Colonic mucosa (tissue), 4 donors: ENCODE measurements at places on chromosomes 5 and 9. TPM values are rescaled to one million over a fixed set of nuclear protein-coding genes. Genes with fewer than 3 reads are reported as not detected.

The SLCO4C1 gene
- total RNA-seq: 1.4 TPM

DNA sequence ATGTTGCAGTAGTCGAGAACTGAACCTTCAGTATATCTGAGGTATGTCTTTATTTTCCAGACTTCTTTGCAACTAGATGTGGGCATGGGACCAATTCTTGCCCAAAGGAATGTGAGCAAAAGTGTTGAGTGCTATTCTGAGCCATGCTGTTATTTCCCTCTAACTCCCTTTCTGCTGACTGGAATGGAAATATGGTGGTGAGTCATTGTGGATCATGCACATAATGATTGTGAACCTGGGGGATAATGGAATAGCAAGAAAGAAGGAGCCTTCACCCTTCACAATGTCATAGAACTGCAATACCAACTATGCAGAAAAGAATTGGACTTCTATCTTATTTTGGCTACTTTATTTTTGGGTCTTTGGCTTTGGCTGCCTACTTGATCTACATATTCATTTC, 10.3 kb upstream of the DOCK2 start:
- no peak overlapping the region for H3K4me3 ChIP-seq
- H3K36me3 ChIP-seq: no peaks in the 10 kb centered on the region
- DNase-seq: no peak
- no peaks in the 10 kb centered on the region for H3K4me1 ChIP-seq

The NUTM2G gene
- total RNA-seq: not detected

DNA sequence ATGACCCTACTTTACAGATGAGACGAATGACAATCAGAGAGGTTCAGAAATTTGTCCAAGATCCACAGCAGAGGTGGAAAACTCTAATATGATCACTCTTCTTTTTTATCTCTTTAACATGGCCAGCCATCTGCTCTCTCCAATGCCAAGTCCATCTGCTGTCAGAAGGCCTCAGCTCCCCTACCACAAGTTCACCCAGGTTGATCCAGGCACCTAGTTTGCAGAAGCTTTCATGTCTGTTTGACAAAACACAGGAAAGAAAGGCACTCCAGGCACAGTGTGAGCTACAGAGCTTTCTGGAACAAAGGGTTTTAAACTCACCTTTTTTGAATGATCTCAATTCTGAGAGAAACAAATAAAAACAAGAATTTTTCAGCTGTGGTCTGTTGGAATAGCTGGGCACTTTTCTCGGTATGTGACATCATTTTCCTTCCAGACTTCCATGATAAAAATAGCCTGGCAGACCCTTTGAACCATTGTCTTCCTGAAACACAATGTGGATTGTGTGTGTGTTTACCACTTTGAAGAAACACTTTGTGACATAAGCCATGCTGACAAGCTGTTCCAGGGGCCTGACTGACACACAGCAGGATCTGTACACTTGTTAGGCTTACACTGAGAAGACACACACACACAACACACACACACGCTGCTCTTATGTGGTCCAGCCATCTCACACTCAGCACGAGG, 214.3 kb downstream of the AGTPBP1 start:
- no peaks in the 10 kb centered on the region for H3K36me3 ChIP-seq
- no peak overlapping the region for H3K27ac ChIP-seq
- no peak overlapping the region for H3K4me3 ChIP-seq
- no peak for DNase-seq
- H3K27me3 ChIP-seq: no peaks in the 10 kb centered on the region

The REEP2 gene
- total RNA-seq: 0.42 TPM

DNA sequence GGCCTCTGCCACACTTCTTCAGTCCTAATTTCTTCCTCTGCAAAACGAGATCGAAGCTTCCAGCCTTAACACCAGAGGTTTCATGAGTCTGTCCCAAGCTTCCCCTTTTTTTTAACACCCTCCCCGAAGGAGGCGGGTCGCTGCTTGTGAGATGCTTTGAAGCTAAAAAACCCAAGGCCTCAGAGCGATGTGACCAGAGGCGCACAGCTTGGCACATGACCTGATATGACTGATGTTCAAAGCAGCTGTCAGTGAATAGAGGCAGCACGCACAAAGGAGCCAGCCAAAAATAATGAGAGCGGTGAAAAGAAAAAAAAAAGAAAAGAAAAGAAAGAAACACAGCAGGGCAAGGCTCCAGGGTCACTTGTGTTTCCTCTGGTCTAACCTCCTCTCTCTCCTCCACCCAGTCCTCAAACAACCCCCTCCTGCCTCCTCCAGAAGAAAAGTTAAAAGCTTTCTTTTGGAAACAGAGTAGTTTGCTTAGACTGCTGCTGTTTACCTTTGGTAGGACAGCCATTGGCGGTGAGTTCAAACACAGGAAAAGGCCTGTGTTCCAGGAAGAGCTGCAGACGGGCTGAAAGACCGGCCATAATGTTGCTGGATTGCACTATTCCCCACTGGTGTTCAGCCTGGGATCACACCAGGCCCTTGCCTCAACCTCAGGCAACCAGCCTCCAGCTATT, 10.9 kb upstream of the ZNF366 start:
- no peak for DNase-seq
- H3K27ac ChIP-seq: no peak overlapping the region
- no peaks in the 10 kb centered on the region for H3K27me3 ChIP-seq
- H3K36me3 ChIP-seq: no peaks in the 10 kb centered on the region
- no peaks in the 10 kb centered on the region for H3K4me1 ChIP-seq

DNA sequence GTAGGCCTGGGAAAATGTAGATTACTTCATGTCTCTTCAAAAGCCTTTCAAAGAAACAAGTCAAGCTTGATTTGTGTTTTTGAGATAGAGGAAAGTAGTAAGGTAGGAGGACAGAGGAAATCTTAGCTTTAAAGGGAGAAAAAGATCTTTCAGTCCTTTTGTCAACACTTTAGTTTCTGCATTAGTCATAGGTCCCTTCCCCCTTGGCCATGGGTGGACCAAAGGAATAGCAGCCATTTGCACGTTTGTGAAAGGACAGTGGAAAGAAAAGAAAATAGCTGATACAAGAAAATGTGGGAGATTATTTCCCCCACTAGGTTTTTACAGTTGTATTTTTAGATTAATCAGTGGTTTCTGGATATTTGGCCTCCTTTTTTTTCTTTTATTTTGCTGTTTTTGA, 121.9 kb upstream of the GRHPR start:
- no peaks in the 10 kb centered on the region for H3K27me3 ChIP-seq
- no peak for DNase-seq
- no peaks in the 10 kb centered on the region for H3K4me1 ChIP-seq

DNA sequence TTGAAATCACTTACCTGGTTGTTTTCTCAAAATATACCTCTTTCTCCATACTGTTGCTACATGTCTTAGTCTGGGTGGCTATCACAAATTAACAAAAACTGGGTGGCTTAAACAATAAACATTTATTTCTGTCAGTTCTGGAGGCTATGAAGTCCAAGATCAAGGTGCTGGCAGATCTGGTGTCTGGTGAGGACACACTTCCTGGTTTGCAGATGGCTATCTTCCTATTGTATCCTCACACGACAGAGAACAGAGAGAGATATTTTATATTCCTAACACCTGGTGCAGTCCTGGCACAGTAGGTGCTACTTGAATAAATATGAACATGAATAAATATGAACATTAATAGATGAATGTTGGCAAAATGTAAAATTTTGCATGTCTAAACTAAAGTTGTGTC, 164.3 kb upstream of the ACOT12 start:
- no peak overlapping the region for H3K4me3 ChIP-seq
- no peaks in the 10 kb centered on the region for H3K36me3 ChIP-seq
- no peaks in the 10 kb centered on the region for H3K4me1 ChIP-seq
- DNase-seq: no peak

The SEPTIN8 gene
- total RNA-seq: 57.6 TPM

The SPAAR gene
- 2.6 TPM for total RNA-seq

GRCh38 chr9:133733421-133733795, 4.7 kb downstream of the SARDH start:
- H3K4me3 ChIP-seq: no peak overlapping the region
- no peaks in the 10 kb centered on the region for H3K27me3 ChIP-seq
- no peak overlapping the region for H3K27ac ChIP-seq

DNA sequence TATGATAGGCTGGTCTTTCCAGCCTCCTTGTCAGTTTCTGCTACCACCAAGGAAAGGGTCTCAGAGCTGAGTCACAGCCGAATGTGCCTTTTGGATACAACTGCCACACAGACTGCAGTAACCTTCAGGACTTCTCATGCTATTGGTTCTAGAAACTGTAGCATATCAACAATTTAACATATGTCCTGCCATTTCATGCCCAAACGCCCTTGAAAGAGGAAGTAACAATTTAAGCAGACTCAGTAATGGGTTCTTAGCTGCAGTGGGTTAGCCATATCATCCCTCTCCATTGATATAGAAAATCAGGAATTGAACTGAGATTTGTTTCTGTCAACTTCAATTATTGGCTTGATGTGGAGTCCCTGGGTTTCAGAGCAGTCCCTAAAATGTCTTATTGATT, 4.1 kb upstream of the CLK4 start:
- H3K4me1 ChIP-seq: no peaks in the 10 kb centered on the region
- H3K36me3 ChIP-seq: no peaks in the 10 kb centered on the region
- no peaks in the 10 kb centered on the region for H3K27me3 ChIP-seq
- no peak for DNase-seq
- H3K4me3 ChIP-seq: no peak overlapping the region

DNA sequence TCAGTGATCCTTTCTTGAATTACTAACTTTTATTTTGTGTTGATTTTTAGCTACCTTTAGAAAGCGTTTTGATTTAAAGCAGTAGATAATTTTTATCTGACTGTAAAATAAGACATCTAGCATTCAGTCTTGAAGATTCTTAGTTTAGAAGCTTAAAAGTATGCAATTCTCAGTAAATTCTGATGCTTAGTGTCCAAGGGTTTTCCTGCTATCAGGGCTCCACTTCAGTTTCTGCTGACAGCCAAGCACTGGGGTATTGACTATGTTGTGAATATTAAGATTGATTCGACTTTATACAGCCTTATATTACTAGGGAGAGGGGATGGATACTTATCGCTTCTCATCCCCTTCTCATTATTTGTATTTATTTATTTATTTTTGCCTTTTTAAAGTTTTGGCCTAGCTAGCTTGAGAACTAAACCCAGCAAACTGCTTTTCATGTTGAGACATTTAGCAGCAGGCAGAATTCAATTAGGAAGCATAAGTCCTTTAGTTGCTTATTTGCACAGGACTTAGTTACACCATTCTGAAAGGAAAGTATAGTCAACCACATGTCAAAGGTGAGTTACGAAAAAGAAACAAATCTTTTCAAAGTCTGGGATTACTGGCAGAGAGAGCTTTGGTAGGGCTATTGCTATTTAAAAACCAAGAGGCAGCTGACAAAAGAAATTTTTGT, 2.9 kb downstream of the PBX3 start:
- H3K27me3 ChIP-seq: no peaks in the 10 kb centered on the region
- H3K4me3 ChIP-seq: no peak overlapping the region
- peaks cover 3% of the 10 kb centered on the region for H3K4me1 ChIP-seq
- H3K27ac ChIP-seq: peak overlapping the region; percentile 11
- H3K36me3 ChIP-seq: no peaks in the 10 kb centered on the region
- no peak for DNase-seq

DNA sequence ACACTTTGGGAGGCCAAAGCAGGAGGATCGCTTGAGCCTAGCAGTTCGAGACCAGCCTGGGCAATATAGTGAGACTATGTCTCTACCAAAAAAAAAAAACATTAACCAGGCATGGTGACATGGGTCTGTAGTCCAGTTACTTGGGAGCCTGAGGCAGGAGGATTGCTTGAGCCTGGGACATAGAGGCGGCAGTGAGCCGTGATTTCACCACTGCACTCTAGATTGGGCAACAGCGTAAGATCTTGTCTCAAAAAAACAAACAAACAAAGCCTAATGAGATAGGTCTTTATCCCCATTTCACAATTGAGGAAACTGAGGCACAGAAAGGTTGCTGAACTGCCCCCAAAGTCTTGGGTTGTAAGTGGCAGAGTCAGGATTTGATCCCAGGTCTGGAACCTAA, 70.5 kb upstream of the RAD23B start:
- H3K4me1 ChIP-seq: no peaks in the 10 kb centered on the region
- H3K4me3 ChIP-seq: no peak overlapping the region
- H3K27me3 ChIP-seq: no peaks in the 10 kb centered on the region

The ZBTB34 gene
- total RNA-seq: 4.6 TPM

- no peak overlapping the region for H3K27ac ChIP-seq
- DNase-seq: no peak
- H3K4me1 ChIP-seq: no peaks in the 10 kb centered on the region
- H3K36me3 ChIP-seq: no peaks in the 10 kb centered on the region
- H3K27me3 ChIP-seq: no peaks in the 10 kb centered on the region
- no peak overlapping the region for H3K4me3 ChIP-seq
These were observed 172.3 kb downstream of the PDZD2 start for GRCh38 chr5:31811210-31811609.

The FAM221B gene
- total RNA-seq: 0.05 TPM

- H3K27me3 ChIP-seq: no peaks in the 10 kb centered on the region
- DNase-seq: no peak
- no peak overlapping the region for H3K27ac ChIP-seq
- H3K4me1 ChIP-seq: no peaks in the 10 kb centered on the region
- no peaks in the 10 kb centered on the region for H3K36me3 ChIP-seq
- H3K4me3 ChIP-seq: no peak overlapping the region
These were observed 102.9 kb downstream of the LIFR start for GRCh38 chr5:38453506-38453905.

DNA sequence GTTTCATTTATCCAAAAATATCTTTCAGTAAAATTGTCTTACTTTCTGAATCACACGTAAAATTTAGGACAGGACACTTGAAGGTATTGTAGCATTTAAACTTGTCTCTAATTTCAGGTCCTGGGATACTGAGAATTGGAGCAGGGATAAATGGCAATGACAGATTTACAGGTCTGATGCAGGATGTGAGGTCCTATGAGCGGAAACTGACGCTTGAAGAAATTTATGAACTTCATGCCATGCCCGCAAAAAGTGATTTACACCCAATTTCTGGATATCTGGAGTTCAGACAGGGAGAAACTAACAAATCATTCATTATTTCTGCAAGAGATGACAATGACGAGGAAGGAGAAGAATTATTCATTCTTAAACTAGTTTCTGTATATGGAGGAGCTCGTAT, 99.2 kb downstream of the ADGRV1 start:
- no peak overlapping the region for H3K27ac ChIP-seq
- H3K27me3 ChIP-seq: no peaks in the 10 kb centered on the region
- no peaks in the 10 kb centered on the region for H3K36me3 ChIP-seq
- H3K4me1 ChIP-seq: no peaks in the 10 kb centered on the region

DNA sequence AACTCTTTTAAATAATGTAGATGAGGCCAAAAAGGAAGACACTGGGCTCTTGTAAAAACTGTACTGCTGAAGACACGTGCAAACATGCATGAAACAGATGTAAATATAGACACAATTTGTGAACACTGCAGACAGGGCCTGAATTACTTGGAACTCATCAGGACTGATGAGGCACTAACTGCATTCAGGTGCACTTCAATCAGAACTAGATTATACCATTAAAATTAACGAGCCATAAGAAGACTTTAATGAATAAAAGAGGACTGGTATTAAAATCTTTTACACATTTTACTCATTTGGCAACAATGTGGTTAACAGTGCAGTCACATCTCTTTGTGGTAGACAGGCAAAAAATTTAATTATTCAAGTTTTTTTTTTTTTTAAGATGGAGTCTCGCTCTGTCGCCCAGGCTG, 13.4 kb upstream of the ZCCHC9 start:
- H3K4me3 ChIP-seq: no peak overlapping the region
- no peak for DNase-seq
- no peaks in the 10 kb centered on the region for H3K36me3 ChIP-seq
- H3K27ac ChIP-seq: no peak overlapping the region

The VCAN gene
- 9.8 TPM for total RNA-seq

The PCDHGA2 gene
- 0.22 TPM for total RNA-seq

The OTP gene
- not detected for total RNA-seq
